ENCODE measurements at places on chromosomes 6 and 20. TPM values are rescaled to one million over a fixed set of nuclear protein-coding genes. Genes with fewer than 3 reads are reported as not detected.

The TEAD3 gene
- total RNA-seq: 32.8 TPM

DNA sequence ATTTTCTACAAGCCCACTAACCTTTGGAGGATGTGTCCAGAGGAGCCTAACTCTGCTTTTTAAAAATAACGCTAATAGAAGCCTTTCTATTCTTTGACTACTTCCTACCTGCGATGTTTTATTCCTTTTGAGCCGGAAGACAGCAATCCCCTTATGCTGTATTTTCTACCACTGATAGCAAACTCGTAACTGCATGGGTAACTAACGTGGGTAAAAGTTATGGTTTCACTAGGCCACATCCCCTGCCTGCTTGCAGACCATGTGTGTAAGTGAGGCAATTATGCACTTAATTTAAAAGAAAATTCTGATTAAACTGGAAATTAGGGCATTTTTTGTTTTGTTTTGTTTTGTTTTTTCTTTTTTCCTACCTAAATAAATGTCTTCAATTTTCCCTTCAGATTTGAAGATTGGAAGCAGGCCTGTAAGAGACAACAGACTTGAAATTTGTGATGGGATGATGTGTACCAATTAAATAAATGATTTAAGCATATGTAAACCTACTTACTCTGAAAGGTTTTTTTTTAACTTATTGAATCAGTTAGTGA lies 931 bp downstream of the UFL1 start:
- DNase-seq: peak; percentile 3

GRCh38 chr20:11702721-11703518 lies 214.8 kb upstream of the BTBD3 start:
- no peak for DNase-seq

DNA sequence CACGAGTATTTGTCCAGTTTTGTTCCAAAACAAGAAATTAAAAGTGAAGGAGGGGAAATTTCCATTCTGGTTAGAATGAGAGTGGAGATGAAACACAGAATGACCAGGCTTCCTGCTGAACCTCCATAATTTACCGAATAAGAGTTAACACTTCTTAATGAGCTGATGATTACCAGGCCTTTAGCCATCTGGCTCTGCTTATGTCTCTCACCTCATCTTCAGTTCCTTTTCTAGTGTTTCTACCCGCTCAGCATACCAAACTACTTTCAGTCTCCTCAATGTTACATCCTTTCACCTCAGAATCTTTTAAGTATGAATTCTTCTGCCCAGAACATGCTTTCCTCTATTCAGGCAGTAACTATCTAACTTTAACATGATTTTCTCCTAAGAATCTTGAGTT lies 209.0 kb upstream of the RSPO3 start:
- DNase-seq: no peak

- no peak for DNase-seq
Measured at GRCh38 chr6:18464176-18464575, 77.0 kb downstream of the RNF144B start.

DNA sequence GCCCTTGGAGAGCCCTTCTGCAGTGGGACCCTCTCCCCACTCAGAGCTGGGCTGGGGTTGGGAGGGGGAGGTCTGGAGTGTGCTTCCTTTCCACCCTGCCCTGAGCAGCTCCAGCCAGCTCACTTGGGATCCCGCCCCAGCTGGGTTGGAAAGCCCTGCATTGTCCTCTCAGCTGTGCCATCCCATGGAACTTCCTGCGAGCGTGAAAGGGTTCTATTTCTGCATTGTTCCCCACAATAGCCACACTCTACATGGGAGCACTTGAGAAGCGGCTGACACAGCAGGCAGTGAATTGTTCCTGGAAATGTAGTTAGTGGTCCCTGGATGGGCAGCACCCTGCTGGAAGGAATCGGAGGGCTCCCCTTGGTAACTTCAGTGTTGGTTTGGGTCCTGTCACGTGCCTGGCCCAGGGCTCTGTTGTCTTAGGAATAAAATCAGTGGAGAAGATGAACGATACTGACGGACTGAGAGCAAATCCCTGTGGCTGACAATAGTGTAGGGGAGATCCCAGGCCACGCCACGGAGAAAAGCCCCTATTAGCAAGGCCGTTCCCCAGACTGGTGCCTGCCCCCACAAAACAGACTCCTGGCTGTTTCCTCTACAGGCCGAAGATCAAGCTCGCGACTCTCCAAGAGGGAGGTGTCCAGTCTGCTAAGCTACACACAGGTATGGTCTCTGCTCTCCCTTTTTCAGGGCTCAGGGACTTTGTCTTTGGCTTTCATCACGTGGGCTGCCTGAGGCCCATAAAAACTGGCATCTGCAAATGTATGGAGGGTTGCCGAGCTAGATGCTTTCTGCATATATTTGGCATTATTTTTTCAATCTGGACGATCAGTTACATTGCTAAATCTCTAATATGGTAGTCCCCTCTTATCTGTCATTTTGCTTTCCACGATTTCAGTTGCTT lies 18.8 kb downstream of the DNMT3B start:
- no peak for DNase-seq

GRCh38 chr20:19975436-19975799 lies 41.7 kb upstream of the NAA20 start:
- no peak for DNase-seq

DNA sequence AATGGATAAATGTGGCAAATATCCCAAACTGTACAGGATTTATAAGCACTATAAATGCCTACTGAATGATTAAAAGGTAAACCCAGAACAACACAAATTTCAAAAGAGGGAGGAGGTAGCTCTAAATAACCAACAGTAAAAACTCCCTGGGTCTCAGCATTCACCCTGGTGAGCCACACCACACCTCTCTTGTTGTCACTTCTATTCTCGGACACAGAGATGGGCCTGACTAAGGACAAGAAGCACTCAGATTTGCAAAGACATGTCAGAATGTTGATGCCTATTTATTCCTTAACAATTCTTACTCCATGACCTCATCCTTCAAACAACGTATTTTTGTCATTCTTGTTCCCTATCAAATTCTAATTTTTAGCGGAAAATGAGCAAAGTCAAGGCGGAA lies 14.7 kb downstream of the TNFRSF21 start:
- DNase-seq: no peak

DNA sequence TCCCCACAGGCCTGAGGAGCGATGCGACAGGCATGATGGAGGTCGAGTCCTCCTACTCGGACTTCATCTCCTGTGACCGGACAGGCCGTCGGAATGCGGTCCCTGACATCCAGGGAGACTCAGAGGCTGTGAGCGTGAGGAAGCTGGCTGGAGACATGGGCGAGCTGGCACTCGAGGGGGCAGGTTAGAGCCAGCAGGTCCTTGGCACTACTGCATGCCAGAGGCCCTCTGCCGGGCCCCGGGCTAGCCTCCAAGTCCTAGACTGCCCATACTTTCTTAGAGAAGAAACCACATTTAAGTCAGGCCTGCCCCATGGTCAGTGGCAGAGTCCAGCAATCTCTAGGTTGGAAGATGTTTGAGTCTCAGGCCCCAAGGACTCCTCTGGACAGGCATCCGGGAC lies 32.1 kb downstream of the PKIG start:
- DNase-seq: no peak

DNA sequence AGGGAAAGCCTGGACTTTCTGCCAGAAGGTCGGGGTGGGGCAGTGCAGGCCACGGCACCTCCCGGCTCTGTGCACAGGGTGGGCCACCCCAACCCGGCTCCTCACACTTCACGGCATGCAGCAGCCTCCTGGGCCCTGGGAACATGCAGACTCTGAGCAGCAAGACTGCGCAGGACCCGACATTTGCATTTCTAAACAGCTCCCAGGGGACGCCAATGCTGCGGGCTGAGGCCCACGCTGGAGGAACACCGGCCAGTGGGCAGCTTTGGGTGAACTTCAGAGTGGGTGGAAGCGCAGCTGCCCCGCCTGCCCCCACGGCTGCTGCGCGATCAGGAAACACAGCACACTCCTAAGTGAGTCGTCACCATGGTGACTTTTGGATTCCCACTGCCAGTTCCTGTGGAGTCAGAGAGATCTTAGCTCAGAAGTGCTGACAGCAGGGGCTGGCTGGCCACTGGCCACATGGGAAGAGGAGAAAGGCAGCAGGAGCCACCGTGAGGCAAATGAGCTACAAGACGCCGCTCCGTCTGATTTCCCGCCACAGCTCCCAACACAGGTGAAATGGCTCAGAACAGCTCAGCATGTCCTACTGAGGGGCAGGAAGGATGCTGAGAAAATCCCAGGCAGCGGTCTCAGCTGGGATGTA lies 52.1 kb downstream of the RNASET2 start:
- no peak for DNase-seq

DNA sequence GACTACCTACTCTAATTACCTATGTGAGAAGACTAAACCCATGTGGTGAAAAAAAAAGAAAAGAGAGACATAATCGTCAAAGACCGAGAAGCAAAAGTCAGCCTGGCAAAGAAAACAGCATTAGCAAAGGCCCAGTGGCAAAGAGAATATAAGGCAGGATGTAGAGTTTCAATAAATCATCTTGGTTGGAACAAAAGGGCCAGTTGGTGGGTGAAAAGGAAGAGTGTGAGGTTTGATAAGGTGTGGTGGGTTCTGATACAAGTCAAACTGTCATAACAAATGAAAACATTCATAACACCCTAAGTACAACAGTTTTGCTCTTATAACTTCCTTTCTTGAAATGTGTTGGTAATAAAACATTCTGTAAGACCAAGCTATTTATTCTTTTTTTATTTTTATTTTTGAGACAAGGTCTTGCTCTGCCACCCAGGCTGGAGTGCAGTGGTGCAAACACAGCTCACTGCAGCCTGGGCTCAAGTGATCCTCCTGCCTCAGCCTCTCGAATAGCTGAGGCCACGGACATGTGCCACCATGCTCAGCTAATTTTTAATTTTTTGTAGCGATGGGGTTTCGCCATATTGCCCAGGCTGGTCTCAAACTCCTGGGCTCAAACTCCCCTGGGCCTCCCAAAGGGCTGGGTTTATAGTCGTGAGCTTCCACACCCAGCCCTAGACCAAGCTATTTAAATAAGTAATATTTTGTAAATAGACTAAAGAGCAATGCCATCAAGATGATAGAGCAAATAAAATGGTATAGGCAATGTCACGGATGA lies 18.9 kb upstream of the GTF3C6 start:
- DNase-seq: no peak

- DNase-seq: no peak
Measured at GRCh38 chr6:42406306-42407280, 45.1 kb downstream of the TRERF1 start.

- DNase-seq: no peak
Measured at GRCh38 chr20:36234771-36235320, 1.4 kb upstream of the AAR2 start.

DNA sequence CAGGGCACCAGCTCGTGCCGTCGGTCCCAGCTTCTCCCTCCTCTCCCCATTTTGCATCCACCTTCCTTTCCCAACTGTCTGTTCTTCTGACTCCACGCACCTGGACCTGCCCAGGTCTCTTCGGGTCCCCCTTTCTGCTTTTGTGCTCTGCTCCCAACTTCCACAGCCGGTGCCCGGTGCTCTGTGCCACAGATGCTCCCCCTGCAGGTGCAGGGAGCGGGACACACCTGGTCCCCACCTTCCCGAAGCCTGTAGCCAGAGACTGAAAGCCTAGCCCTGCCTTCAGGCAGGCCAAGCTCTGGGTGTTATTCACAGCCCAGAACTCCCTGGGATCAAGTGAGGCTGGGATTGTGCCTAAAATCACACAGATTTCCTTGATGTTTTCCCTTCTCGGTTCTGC lies 24.6 kb upstream of the BMP7 start:
- DNase-seq: no peak

The FAXC gene
- total RNA-seq: 2.2 TPM

DNA sequence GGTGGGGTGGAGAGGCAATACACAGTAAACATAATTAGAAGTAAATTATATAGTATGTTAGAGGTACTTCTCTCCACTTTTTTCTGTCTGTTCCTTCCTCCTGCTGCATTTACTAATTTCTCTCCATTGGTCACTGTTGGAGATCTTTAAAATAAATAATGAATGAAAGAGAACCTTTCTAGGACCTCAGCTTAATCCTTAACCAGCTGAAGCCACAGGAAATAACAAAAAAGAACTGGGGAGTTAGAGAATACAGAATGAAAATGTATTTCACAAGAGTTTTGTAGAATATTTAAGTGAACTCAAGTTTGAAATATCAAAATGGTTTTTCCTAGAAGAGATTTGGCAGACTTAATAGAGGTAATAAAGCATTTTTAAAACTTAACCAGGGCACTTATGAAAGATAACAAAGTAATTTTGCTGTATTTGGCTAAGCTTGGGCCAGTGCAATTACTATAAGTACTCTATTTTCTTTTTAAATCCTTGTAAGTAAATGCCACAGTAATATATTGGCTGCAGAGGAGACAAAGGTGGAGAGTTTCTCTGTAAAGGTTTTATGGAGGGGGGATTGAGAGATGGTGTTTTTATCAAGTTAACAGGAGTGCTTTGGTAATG lies 405.0 kb downstream of the CDKAL1 start:
- DNase-seq: no peak

GRCh38 chr6:150001295-150002008 lies 23.9 kb downstream of the RAET1L start:
- DNase-seq: no peak

GRCh38 chr20:4829514-4830215 lies 108.0 kb downstream of the PRND start:
- no peak for DNase-seq

DNA sequence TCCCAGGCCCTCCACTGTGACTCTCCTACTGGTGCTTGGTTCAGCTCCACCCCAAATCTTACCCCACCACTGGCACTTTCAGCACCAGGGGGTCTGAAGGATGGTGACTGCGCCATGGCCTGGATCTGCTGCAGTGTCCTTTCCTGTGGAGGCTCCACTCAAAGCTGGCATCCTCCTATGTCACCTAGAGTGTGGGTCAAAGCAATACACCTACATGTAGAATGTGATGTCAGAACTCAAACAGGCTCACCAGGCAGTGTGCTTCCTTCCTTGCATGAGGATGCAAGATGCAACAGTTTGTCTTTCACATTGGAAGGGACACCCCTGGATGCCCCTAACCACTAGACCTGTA lies 32.8 kb upstream of the MICB start:
- DNase-seq: no peak

The SRMS gene
- total RNA-seq: not detected

The CST3 gene
- 296 TPM for total RNA-seq

GRCh38 chr6:168318090-168318489 lies 1.5 kb downstream of the DACT2 start:
- DNase-seq: no peak

The TOX2 gene
- total RNA-seq: 63.2 TPM

DNA sequence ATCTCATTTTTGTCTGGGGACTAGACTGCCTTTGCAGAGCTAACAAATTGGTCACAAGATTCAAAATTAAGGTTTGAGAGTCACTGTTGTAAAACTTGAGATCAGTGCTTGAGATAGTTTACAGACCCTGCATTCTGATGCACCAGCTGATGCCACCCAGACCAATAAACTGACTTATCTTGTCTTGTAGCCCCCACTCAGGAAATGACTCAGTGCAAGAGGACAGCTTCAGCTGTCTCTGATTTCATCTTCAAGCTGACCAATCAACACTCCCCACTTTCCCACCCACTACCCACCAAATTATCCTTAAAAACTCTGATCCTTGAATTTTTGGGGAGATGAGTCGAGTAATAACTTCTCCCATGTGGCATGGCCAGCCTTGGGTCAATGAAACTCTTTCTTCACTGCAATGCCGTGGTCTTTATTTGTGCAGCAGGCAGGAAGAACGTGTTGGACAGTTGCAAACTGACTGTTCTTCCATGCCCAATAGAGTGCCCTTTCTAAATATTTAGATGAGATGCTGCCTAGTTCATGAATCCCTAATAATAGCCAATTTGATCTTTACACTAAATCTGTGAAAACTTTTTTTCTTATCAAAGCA lies 48.3 kb upstream of the PROKR2 start:
- DNase-seq: peak; percentile 3

GRCh38 chr6:127266892-127267645 lies 405 bp downstream of the RNF146 start:
- peak; percentile 15 for DNase-seq

GRCh38 chr6:101537753-101538316 lies 144.3 kb downstream of the GRIK2 start:
- DNase-seq: peak; percentile 26
